Fibroblast of pulmonary artery (primary cell): ENCODE measurements at places on chromosomes 7 and 10.

DNA sequence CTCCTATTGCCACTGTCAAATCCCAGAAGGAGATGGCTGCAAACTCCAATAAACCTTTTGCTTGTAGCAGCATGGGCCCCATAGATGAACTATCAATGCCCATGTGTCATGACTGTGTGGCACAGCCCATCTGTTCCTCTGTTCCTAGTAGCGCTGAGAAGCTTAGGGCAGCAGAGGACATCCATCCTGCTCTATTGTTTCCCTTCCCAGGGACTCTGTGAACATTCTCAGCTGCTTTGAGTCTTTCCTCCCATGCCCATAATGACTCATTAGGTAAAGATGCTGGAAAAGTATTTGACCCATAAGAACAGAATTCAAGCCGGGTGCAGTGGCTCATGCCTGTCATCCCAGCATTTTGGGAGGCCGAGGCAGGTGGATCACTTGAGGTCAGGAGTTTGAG, 28.3 kb downstream of the STMP1 start:
- peak; percentile 67 for DNase-seq

GRCh38 chr10:10777279-10777678, 240.4 kb upstream of the CELF2 start:
- DNase-seq, result no peak

GRCh38 chr10:69696073-69696731, 66.2 kb downstream of the FAM241B start:
- DNase-seq, result peak; percentile 91

- DNase-seq, result no peak
Measured at GRCh38 chr10:32048282-32048681, 7.9 kb downstream of the KIF5B start.

DNA sequence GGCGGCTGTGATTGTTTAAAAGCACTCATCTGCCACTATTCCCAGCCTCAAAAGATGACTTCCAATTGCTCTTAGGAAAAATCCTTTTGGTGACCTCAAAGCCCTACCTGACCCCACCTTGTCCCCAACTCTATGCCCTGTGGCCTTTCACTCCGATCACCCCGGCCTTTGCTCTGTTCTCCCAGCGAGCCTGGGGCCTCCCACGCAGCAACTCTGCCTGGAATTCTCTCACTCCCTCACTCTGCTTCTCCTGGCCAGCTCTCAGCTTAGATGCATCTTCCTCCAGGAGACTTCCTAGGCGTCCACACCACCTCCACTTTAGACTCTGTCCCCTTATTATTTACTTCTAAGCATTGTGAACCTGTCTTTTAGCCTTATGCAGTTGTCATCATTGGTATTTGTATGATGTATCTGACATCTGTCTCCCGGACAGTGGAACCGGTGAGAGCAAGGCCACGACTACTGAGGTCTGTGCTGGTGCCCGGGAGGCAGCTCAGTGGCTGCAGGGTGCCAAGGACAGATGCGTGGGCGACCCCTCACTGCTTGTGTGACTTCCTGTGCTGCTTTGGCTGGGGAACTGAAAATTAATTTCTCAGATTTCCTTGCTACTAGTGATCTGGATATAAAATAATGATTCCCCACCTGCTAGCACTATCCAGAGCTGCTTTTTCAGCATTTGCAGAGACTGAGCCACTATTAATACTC, 63.0 kb downstream of the PIP4K2A start:
- no peak for DNase-seq

DNA sequence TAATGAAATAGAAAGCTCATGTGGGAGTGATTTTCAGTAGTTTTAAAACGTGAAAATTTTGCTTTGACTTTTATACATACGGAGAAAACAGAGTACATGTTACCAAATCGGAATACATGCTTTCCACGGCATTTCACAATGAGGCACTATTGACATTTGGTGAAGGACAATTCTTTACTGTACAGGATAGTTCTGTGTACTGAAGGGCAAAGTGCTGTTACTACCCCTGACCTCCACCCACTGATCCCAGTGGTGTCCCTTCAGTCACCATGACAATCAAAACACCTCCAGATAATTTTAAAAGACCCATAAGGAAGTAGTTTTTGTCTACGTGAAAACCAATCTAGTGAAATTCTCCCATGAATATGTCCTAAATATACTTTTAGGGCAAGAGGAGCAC, 33.1 kb upstream of the ANK3 start:
- no peak for DNase-seq

DNA sequence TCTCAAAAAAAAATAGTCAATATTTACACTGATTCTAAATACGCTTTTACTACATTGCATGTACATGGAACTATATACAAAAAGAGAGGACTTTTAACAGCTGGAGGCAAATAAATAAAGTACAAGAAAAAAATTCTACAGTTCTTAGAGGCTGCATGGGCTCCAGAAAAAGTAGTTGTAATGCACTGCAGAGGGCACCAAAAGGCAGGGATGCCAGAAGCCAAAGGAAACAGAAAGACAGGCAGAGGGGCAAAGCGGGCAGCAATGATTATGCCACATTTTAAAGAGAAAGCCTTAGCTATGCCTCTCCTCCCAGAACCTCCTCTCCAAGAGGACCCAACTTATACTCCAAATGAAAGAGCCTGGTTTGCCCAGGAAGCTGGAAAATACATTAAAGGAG, 11.6 kb upstream of the ADCK2 start:
- DNase-seq, result no peak

GRCh38 chr7:101617451-101618206, 11.5 kb downstream of the MYL10 start:
- DNase-seq, result no peak

- DNase-seq, result no peak
Measured at GRCh38 chr10:73780301-73780700, 1.5 kb upstream of the CHCHD1 start.

- DNase-seq, result no peak
Measured at GRCh38 chr7:157527686-157528085, 190.9 kb downstream of the DNAJB6 start.

- DNase-seq, result no peak
Measured at GRCh38 chr10:66505003-66505657, 420.7 kb upstream of the LRRTM3 start.

GRCh38 chr7:147894271-147894670, 696.3 kb upstream of the C7orf33 start:
- no peak for DNase-seq

GRCh38 chr10:103822107-103822716, 33.2 kb downstream of the SH3PXD2A start:
- no peak for DNase-seq

GRCh38 chr10:71323407-71323806, 4.3 kb downstream of the SLC29A3 start:
- DNase-seq, result peak; percentile 34

- DNase-seq, result no peak
Measured at GRCh38 chr10:63205421-63205820, 72.3 kb downstream of the NRBF2 start.

- DNase-seq, result no peak
Measured at GRCh38 chr7:22855049-22855392, 32.4 kb upstream of the TOMM7 start.

- DNase-seq, result no peak
Measured at GRCh38 chr10:16975188-16975587, 154.4 kb downstream of the CUBN start.

DNA sequence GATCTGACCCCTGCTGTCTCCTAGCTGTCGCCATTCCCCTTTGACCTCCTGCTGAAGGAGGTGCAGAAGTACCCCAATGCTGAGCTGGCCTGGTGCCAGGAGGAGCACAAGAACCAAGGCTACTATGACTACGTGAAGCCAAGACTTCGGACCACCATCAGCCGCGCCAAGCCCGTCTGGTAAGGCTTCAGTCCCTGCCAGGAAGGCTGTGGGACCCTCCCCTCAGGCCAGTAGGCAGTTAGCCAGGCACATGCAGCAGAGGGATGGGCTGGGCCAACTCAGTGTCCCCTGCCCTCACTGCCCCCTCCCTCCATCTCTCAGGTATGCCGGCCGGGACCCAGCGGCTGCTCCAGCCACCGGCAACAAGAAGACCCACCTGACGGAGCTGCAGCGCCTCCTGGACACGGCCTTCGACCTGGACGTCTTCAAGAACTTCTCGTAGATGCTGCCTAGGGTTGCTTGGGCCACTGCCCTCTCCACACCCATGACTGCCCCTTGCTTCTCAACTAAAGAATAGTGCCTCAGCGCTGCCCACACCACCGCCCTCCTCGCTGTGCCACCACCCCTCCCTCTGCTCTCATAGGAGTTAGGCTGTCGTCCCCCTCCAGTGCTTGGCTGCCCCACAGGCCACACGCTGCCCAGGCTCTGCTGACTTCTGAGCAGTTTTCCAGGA, 41.0 kb upstream of the ZMIZ2 start:
- DNase-seq, result no peak

DNA sequence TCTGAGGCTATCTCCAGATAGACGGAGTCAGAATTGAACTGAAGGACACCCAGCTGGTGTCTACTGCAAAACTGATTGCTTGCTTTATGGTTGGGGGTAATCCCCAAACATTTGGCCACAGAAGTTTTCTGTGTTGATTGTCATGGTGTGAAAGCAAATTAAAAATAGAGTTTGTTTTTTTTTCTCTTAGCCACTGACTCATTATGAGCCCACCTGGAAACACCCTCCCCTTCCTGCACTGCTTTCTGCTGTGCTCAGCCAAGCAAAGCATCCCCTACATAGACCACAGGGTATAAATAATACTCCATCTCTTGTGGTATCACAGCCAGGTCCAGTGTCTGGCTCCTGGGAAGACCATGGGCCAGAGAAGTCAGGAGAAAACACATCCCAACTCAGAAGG, 6.5 kb upstream of the VWC2 start:
- DNase-seq, result no peak

GRCh38 chr7:106012935-106013439, 49.9 kb downstream of the CDHR3 start:
- DNase-seq, result peak; percentile 53

- DNase-seq, result no peak
Measured at GRCh38 chr7:77757589-77757988, 40.6 kb downstream of the TMEM60 start.

DNA sequence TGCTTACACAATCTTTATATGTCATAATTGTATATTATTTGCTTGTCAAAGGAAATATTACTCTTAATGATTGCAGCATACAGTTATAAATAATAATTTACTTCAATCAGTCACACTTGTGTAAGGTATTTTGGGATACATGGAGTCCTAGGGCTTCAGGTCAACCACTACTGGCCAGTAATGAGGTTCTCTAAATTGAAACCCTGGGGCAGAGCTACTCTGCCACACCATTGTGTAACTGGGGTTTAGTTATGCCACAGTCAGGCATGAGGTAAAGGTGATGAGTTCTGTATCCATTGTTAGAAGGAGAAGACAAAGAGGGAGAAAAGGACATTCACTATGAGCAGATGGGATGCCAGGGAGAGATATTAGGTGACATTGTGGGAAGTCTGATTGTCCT, 117.4 kb downstream of the RNLS start:
- no peak for DNase-seq

DNA sequence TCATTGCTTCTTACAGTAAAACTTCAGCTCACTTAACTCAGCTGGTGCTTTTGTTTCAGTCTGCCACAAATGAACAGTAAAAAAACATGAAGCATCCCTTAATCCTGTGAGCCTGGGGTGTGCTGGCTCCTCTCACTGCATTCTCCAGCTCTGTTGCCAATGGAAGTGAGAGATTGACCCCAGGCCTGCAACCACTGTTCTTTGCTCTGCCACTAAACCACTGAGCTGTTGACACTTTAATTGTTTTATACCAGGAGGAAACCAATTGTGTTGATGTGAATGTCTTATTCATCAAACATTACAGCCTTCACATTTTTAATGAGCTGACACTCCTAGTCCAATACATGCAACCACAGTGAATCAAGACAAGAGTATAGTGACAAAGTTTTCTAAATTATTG, 69.4 kb upstream of the FZD1 start:
- DNase-seq, result no peak

DNA sequence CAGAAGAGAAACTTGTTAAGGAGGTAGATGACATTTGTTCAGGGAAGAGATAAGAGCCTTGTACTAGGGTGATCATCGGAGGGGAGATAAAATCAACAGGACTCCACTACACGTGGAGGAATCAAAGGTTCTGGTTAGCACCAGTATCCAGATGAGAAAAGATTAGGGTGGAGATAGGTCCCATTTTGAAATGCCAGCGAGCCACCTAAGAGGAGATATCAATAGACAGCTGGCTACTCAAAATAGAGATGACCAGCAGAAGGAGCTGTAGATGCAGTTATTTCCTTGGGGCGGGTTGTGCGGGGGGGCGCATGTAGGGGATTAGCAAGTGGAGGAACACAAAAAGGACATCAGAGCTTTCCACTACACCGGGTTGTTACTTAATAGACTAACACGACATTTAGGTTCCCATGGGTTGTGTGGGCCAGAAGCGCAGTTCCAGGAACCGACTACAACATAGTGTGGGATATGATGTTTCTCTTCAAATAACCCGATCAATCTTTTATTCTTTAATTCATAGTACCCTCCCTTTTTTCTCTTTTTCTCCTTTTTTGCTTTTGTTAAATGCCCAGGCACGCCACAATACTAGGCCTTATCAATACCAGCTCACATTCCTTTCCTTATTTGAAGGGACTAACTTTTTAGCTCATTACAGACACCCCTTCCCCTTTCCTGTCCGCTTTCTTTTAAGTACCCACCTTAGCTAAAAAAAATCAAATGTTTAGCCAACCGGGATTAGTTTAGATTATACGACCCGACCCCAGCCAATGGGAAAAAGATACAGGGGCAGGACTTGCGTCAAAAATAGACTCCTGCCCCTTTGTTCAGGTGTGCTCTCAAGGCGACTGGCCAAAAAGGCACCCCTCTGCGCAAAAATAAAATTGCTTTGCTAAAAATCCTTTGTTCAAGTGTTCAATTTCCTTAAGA, 2.0 kb upstream of the KIF11 start:
- peak; percentile 66 for DNase-seq

DNA sequence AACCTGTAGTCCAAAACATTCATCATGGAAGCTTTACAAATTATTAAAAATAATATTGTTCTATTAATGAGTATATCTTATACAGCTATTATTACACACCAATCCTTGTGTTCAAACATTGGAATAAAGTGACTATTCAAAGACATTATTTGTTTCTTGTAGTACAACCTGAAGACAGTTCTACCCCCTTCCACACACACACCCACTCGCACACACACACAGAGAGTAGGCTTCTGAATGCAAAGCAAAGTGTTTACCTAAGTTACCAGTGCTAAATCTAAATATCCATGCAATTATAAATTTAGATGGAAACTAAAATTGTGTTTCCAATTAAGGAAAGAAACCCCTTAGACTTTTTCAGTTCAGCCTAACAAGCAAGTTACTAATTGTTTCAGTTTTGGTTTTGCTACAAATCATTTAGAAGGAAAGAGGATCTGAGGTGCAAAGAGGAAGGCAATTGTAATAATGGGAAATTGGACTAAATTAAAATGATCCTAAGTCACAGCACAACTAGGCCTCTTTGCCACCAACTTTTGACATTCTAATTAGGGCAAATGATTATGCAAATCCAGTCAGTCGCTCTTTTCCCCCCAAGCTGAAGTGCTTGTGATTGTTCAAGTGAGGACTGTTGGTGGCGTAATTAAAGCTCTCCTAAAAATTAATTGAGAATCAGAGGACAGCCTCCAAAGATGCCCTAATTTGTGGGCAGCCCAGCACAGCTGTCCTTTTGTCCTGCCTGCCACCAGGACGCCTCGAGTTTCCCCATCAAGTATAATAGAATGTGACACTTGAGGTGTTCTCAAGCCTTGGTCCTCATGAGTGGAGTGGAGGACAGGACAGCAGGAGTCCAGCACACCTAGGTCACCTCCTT, 19.9 kb upstream of the ATOH7 start:
- DNase-seq, result no peak

- DNase-seq, result peak; percentile 58
Measured at GRCh38 chr10:91185239-91185875, 35.1 kb upstream of the PCGF5 start.

GRCh38 chr10:101005869-101006567, 6.4 kb downstream of the LZTS2 start:
- DNase-seq, result no peak

GRCh38 chr10:79266543-79267312, 80.5 kb upstream of the PPIF start:
- DNase-seq, result peak; percentile 93
